Uterus (tissue), 4 donors: ENCODE measurements at places on chromosomes 5 and 9. TPM values are rescaled to one million over a fixed set of nuclear protein-coding genes. Genes with fewer than 3 reads are reported as not detected.
A peak's percentile ranks its signal among the peaks of the same experiment; 100 is the strongest.

- peak; percentile 24 for DNase-seq
These were observed 282.3 kb upstream of the TUT7 start for GRCh38 chr9:86636519-86636918.

DNA sequence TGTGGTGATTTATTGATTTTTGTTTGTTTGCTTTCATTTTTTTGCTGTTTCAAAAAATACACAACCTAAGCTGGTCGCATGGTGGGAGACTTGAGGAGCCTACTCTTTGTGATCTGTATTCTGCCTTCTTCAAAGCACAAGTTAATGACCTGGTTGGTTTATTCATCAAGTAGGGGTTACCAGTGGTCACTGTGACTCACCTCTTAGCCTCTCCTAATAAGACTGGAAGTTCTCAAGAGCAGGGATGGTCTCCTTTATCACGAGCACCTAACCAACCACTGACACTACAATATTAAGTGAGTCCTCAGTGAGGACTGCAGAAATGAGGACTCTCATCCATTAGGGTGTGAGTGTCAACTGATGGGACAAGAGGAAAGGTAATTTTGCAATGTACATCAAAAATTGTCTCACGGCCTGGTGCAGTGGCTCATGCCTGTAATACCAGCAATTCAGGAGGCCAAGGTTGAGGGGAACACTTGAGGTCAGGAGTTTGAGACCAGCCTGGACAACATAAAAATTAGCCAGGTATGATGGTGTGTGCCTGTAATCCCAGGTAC is 13.6 kb upstream of the MTMR12 start:
- no peak for DNase-seq

- no peak for DNase-seq
These were observed 10.0 kb downstream of the TLE4 start for GRCh38 chr9:79581794-79582193.

- peak; percentile 65 for DNase-seq
These were observed 485 bp downstream of the TGFBR1 start for GRCh38 chr9:99105152-99106043.

- no peak for DNase-seq
These were observed 155.2 kb upstream of the PIK3R1 start for GRCh38 chr5:68060382-68060781.

- DNase-seq, result no peak
These were observed 809 bp downstream of the MCCC2 start for GRCh38 chr5:71587766-71588532.

DNA sequence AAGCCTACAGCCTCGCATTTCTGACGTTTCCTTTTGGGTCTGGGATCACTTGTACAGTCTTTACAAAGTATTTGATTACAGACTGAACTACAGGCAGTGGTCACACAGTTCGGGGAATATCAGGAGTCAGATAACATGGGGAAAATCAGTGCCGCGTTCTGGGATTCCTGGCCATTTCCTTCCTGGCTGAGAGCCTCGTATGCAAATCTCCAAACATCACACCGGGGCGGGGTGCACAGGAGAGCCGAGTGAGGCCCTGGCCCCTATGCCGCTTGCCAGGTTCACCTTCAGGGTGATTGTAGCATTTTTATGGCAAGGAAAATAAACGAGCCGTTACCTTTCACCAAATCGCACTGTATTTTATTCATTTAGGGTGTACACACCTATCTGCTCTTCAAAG is 29.6 kb upstream of the SLC9A3 start:
- no peak for DNase-seq

GRCh38 chr9:37200433-37201005 is 80.1 kb downstream of the ZCCHC7 start:
- no peak for DNase-seq

DNA sequence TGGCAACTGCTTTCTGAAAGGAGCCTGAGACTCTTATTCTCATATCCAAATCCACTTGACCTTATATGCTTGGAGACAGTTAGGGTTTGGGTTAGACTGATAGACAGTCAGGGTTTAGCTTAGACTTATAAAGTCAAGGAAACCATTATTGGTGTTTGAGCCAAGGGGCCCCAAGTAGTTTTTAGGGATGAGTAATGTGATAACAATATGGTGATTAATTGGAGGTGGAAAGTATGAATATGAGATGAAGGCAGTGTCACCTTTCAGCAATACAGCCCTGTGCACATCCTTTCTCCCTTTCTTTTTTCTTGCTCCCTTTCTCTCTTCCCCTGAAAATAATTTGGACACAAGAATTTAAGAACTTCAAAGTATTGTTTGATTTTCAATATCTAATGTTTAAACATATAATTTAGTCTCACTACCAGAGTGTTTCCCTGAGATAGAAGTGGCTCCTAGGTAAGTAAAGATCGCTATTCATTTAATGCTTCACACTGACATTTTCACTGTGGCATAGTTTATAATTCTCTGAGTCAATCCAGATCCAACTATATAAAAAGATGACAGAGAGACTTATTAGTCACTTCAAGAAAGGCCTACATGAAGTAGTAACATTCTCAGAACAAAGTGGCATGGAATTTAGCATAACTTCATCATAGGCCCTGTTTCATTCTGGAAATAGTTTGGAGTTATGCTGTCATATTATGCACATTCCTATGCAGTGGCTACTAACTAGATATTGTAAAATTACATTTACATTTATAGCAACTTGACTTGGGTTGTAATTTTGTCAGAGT is 200.8 kb downstream of the CHSY3 start:
- DNase-seq, result no peak

- no peak for DNase-seq
These were observed 226.4 kb downstream of the TRIM32 start for GRCh38 chr9:116913536-116913935.

GRCh38 chr9:89252651-89253267 is 58.2 kb upstream of the CKS2 start:
- no peak for DNase-seq

DNA sequence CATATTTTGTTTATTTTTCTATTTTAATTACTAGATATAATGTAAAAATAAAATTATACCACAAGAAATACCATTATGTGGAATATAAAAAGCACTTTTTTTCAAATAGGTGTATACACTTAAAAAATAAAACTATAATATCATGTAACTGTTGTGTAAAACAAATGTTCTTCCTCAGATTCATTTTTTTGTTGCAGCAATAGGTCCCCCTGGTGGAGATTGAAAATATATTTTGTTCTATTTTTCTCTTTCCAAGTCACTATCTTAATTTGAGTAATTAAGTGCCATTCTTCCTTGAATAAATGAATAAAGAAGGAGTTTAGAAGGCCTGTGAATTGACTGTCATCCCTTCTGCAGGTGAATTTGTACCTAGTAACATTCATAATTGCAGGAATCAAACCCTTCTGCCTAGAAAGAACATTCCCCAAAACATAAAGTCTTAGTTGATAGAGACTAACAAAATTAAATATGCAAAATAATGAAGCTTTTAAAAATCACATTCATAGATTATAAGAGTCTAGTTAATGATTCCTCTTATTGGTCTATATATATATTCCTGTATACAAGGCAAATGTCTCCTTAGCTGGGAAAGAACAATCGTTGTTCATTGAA is 23.4 kb downstream of the CETN3 start:
- no peak for DNase-seq

Gene PRELID2
- 54.5 TPM for total RNA-seq

Gene FCHSD1
- 27.2 TPM for total RNA-seq

Gene ALDH7A1
- 7.1 TPM for total RNA-seq

Gene OTULINL
- total RNA-seq, result 3.8 TPM

Gene PNPLA7
- total RNA-seq, result 2.1 TPM

Gene IL13
- total RNA-seq, result not detected
